ENCODE measurements at places on chromosomes 16 and 17.
A peak's percentile ranks its signal among the peaks of the same experiment; 100 is the strongest.

GRCh38 chr17:42141382-42141781 is 13.4 kb downstream of the RAB5C start:
- DNase-seq = no peak

GRCh38 chr17:67093348-67093747 is 49.0 kb downstream of the CACNG1 start:
- no peak for DNase-seq

DNA sequence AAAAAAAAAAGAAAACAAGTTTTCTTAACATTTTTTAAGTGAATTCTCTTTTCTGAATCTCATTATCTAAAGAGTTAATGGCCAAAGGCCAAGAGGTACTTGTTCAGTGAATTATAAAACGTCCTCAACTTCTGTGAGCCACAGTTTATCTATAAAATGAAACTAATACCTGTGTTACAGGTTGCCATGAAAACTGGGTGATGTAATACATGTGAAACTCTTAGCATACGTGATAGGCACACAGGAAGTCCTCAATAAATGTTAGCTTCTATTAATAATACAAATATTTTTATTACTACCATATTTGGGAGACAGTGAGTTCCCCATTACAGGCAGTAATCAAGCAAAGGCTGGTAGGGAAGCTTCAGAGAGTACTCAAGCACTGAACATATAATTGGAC is 13.5 kb upstream of the INPP5K start:
- no peak for DNase-seq

- no peak for DNase-seq
Measured at GRCh38 chr16:26816885-26817571, 249.7 kb upstream of the C16orf82 start.

DNA sequence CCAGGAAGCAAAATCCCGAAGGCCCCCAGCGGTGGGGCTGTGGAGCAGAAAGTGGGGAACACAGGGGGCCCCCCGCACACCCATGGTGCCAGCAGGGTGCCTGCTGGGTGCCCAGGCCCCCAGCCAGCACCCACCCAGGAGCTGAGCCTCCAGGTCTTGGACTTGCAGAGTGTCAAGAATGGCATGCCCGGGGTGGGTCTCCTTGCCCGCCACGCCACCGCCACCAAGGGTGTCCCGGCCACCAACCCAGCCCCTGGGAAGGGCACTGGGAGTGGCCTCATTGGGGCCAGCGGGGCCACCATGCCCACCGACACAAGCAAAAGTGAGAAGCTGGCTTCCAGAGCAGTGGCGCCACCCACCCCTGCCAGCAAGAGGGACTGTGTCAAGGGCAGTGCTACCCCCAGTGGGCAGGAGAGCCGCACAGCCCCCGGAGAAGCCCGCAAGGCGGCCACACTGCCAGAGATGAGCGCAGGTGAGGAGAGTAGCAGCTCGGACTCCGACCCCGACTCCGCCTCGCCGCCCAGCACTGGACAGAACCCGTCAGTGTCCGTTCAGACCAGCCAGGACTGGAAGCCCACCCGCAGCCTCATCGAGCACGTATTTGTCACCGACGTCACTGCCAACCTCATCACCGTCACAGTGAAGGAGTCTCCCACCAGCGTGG is 6.5 kb downstream of the CBX2 start:
- no peak for DNase-seq

DNA sequence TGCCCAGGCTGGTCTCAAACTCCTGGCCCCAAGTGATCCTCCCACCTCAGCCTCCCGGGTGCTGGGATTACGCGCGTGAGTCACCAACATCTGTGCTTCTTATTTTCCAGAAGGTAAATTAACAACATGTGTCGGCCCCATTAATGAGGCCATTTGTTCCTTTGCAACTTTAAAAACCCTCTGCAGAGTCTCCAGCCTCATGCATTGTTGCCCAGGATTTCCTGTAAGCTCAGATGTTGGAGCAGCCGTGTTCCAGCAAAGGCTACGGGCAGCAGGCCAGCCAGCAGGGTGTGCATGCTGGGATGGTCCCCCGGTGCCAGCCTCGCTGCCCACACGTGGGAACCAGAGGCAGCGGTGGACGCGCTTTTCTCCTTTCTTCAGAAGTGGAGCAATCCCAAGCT is 19.1 kb upstream of the HEXD start:
- peak; percentile 89 for DNase-seq

GRCh38 chr17:3809135-3809534 is 8.1 kb upstream of the ITGAE start:
- no peak for DNase-seq

- peak; percentile 47 for DNase-seq
Measured at GRCh38 chr16:50067290-50067853, 1.6 kb downstream of the HEATR3 start.

- no peak for DNase-seq
Measured at GRCh38 chr17:27413315-27413714, 42.9 kb upstream of the KSR1 start.

DNA sequence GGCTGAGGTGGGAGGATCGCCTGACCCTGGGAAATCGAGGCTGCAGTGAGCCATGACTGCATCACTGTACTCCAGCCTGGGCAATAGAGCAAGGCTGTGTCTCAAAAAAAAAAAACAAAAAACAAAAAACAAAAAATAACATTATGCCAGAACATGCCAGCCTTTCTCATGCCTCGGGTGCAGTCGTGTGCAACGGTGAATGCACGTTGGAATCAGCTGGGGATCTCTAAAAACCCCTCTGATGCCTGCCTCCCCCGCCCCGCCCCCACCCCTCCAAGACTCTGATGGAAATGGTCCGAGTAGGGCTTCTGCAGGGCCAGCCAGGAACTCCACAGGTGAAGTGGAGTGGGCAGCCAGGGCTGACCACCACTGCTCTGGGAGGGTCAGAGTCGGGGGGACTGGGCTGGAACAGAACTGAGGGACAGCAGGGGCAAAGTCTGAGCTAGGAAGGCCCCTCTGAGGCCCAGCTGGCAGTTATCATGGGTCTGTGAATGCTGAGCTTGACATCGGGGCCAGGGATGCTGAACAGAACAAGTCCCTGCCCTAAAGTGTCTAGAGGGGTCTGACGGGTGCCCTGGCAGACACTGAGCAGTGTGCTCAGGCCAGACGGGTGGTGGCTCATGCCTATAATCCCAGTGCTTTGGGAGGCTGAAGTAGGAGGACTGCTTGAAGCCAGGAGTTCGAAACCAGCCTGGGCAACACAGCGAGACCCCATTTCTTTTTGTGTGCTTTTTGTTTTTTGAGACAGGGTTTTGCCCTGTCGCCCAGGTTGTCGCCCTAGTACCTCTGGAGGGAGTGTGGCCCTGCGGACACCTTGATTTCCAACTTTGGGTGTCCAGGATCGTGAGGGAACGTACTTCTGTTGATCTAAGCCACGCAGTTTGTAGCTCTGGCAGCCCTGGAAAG is 193.4 kb upstream of the GSE1 start:
- no peak for DNase-seq

DNA sequence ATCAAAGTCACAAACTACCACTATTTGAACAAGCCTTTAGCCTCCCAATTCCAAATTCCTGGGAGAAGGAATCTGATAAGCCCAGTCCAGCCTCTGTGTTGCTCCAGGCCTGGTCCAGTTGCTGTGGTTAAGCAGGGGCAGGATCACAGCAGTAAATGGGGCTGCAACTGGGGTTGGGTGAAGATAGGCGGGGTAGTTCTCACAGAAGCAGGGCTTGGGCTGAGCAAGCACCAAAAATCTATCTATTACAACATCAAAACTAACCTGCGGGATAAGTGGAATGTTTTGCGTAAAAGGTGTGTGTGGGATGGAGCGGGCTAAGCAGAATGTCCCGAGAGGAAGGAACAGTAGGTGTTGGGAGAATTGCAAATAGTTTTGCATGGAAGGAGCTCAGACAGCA is 23.0 kb upstream of the RNF135 start:
- DNase-seq = no peak

- no peak for DNase-seq
Measured at GRCh38 chr16:5075637-5076036, 4.0 kb downstream of the ALG1 start.

GRCh38 chr16:81469710-81470535 is 25.3 kb downstream of the CMIP start:
- DNase-seq = no peak

- DNase-seq = no peak
Measured at GRCh38 chr17:82365606-82366295, 5.8 kb upstream of the UTS2R start.

DNA sequence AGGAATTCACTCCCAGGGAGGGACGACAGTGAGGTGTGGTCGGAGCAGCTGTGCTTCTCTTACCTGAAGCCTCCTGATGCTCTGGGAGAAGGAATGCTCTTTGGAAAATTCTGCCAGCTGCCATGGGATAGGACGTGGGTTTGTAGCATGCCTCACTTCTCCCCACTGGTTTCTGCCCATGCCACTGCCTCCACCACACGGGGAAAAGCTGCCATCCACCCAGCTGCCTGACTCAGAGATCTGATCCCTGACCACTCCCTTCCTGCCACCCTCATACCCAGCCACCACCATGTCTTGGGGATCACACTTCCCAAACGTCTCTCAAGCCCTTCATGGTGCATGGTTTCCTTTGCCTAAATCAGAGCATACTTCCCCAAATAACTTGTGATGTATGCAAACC is 80.0 kb downstream of the CPPED1 start:
- no peak for DNase-seq

GRCh38 chr16:522320-523096 is 5.0 kb upstream of the CAPN15 start:
- DNase-seq = no peak

DNA sequence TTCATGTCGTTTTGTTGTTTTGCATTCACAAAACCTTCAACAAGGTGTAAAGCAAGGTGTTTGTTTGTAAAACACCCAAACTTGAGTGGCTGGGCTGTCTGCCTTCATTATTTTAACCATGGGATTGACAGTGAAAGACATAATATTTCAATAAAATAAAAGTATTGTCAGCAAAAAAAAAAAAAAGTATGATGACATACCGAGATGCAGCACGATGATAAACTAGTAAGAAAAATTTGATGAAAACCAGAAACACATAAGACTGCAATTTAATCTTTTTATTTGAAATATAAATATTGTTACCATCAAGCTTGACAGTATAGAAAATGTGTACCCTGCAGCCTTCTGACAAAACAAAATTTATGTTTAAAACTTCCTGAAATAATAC is 419.3 kb upstream of the DYNLRB2 start:
- DNase-seq = no peak

- DNase-seq = no peak
Measured at GRCh38 chr16:19132255-19132654, 18.5 kb downstream of the ITPRIPL2 start.

DNA sequence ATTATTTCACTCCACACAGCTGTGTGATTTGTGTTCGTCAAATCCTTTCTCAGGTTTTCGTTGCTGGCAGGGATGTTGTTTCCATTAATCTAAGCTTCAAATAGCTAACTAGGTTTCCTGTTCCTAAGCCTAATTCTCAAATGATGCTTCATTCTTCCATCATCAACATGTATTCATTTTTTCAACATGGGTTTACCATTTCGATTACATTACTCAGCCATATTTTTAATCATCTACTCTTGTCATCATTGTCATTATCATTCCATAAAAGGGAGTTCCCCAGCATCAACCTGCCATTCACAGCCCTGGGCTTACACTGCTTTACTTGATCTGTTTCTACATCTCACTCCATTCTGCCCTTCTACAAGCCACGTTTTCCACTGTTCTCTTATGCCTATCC is 33.3 kb upstream of the ANKFN1 start:
- no peak for DNase-seq

GRCh38 chr17:74329378-74329777 is 3.4 kb downstream of the KIF19 start:
- DNase-seq = no peak

DNA sequence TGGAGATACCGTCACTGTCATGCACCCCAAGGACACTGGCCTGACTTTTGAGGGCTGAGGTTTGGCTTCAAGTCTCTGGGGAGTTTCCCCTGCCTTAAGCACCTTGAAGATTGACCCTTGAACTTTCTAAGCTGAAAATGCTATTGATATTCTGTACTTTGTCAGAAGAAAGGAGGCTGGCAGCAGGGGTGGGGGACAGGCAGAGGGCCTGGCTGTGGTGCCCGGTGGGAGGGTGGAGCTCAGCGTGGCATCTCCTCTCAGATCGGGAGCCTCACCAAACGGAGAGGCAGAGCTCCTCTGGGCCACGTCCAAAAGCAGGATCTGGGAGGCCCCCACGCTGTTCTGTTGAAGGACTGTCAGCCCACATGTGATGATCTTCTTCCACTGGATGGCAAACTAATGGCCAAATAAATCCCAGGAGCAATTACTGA is 305.2 kb upstream of the IRX3 start:
- no peak for DNase-seq

- DNase-seq = no peak
Measured at GRCh38 chr16:57516176-57516725, 20.1 kb downstream of the CCDC102A start.

DNA sequence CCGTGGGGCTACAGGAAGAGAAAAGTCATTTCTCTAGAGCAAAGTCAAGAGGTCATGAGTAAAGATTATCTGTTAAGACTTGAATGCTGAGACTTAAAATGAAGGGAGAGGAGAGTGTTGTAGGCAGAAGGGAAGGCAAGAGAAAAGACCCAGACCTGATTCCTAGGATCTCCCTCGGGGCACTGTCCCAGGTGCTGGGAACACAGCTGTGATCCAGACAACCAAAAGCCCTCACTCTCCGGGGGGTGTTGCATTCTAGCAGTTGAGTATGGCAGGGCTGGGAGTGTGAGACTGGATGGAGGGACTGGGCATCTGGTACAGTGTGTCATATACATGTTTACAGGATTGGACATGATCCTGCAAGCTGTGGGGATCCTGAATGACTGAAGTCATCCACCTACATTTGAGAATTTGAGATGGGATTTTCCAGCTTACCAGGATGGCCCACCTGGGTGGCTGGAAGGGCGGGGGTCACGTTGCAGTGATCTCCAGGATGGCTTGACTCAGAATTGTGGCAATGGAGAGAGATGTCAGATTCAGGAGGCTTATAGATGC is 29.1 kb downstream of the ARSG start:
- DNase-seq = no peak

DNA sequence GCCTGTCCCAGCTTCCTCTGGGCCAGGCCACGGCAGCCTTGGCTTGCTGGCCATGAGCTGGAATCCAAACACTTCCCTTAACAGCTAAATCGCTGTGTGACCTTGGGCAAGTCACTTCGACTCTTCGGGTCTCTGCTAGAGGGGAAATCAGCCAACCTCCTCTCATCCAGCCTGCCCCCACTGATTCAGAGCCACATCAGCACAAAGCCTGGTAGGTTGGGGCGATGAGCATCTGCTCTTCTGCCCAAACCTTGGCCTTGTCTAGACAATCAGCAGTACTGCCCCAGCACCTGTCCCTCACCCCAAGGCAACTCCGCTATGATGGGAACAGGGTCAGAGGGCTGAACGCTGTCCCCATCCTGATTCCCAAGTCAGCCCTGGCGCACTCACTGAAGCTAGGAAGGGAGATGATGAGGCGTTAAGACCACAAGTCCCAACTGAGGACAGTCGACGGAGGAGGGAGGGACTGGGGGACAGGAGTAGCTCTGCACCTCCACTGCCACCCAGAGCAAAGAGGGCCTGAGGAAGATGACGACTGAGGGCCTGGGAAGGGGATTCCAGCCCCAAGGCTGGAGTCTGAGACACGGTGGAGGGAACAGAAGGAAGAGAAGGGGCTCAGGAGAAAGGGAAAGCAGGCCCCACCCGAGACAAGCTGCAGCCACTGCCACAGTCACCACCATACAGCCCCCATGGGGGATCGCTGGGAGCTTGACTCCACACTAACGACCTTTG is 1.3 kb downstream of the CLUH start:
- DNase-seq = no peak

- no peak for DNase-seq
Measured at GRCh38 chr17:16258901-16259300, 41.9 kb downstream of the PIGL start.

GRCh38 chr16:25107466-25107792 is 4.1 kb upstream of the LCMT1 start:
- no peak for DNase-seq
